GOT3 (cell line): ENCODE measurements at places on chromosomes 16 and 17.

DNA sequence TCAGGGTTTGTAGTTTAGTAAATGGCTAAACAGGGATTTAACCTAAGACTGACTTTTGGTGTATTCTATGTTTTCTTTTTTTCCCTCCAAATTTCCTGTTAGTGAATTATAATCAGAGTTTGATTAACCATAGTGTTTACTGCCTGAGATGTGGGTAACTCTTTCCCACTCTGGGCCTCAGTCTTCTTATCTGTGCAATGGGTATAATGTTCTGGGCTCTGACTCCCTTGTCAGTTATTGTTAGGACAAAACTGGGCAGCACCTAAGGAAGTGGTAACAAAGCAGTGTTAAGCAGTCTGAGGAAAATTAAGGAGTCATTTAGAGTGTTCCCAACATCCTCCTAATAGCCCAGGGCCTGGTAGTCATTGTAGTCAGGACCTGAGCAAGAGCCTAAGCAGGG lies 206.4 kb upstream of the N4BP1 start:
- DNase-seq, result no peak

GRCh38 chr17:61362396-61362795 lies 37.2 kb upstream of the TBX2 start:
- no peak for DNase-seq

GRCh38 chr17:2025622-2026309 lies 632 bp upstream of the RTN4RL1 start:
- DNase-seq, result no peak

GRCh38 chr17:61260071-61260797 lies 139.4 kb upstream of the TBX2 start:
- no peak for DNase-seq

DNA sequence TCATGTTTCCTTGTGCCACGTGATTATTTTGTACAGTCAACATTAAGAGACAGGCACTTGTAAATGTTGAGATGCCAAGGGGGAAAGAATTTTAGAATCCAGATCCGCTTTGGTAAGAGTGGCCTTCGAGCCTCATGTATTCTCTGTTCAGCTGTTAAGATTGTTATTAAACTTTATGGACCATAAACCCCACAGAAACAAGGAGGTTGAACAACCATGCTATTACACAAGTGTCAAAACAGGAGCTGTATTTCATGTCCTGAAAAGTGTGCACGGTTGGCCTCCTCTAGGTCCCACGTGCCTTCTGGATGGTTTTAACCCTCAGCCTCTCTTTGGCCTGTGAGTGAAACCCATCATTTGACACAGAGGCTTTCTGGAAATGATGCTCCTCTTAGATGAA lies 691.3 kb downstream of the MAF start:
- no peak for DNase-seq

DNA sequence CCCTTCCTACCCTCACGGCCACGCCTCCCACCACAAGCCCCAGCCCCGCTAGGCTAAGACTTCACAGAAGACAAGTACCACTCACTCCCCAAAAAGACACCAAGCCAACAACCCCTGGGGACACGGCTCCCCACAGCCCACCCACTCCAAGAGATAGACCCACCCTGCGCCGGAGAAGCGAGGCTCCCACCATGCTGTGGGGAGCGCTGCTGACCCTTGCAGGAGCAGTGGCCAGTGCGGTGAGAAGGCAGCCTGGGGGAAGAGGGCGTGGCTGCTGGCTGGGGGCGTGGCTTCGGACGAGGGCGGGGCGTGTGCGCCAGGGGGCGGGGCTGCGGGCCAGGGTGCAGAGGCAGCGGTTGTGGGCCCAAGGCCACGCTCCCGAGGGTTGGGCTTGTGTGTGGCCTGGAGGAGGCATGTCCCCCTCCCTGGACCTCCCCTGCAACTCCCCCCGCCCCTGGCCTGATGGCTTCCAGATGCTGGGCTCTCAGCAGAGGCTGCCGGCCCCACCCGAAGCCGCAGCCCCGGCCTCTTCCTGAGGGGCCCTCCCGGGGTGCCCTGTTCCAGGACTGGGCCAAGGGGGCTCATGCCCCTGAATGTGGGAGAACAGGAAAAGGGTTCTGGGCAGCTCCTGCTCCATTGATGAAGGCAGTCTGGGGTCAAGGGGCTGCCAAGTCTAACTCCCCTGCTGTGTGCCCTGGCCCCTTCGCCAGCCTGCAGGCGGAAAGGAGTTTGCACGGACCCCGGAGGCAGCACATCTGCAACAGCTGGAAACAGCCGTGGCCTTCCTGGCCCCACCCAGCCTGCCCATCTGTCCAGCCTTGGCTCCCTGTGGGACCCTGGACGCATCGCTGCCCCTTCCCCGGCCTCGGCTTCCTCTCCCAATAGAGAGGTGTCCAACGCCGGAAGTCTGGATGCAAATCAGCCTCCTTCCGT lies 9.1 kb downstream of the TFAP4 start:
- DNase-seq, result no peak

DNA sequence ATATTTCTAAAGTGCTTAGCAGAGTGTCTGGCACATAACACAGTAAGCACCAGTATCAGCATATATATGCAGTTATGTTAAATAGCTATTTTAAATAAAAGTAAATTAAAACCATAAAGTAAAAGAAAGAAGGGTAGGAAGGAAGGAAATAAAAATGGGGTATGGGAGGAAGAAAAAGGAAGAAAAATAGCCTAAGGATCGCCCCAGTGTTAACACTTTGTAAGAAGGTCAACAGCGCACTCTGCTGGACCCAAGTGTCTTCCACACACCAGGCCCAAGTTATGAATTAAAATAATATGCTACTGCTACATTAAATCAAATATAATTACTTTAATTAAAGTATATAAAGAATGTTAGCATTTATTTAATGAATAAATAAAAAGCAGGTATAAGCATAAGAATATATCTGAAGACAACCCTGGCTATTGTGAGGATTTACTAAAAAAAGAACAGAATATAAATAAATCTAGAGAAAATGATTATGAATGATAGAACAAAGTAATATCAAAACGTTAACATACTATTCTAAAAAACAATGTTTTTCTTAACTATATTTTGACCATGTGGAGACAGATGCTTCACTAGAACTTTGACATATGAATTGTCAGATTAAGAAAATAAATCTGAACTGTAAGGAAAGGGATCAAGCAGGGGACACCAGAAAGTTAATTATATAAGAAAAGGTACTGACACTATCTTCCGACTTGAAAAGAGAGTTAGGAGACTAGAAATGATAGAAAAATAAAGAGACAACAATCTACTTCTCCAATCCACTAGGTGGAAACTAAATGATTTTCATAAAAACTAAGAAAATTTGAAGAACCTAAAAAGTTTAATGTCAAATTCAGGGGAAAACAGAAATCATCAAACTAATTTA lies 25.9 kb downstream of the BRIP1 start:
- DNase-seq, result no peak

GRCh38 chr17:2027528-2028233 lies 2.3 kb upstream of the DPH1 start:
- no peak for DNase-seq

DNA sequence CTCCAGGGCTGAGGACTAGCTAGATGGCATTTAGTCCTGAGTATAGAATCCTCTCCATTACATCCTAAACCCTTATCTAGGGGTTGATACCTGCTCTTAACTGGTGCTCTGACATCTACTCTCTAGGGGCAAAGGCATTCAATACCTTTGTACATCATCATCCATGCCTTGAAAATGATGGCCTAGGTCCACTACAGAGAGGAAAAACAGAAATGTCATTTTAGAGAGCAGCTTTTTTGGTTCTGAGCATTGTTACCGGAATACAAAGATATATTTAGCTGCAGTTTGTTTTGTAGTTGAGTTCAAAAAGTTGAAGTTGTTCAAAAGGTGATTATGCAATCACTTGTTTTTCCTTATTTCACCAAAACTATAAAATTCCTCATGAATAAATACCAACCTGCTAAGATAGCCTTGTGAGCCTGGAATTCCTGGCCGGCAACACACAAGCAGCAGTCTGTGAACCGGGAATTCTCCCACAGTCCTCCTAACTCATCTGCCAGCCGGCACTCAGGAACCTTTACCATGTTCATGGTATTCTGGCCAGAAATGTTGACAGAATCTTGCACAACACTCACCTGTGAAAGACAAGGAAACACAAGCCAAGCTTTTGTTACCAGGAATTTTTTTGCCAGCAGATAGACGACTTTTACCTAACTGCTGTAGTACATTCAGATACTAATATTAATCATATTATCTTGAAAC lies 35.4 kb downstream of the NXPH3 start:
- DNase-seq, result no peak

DNA sequence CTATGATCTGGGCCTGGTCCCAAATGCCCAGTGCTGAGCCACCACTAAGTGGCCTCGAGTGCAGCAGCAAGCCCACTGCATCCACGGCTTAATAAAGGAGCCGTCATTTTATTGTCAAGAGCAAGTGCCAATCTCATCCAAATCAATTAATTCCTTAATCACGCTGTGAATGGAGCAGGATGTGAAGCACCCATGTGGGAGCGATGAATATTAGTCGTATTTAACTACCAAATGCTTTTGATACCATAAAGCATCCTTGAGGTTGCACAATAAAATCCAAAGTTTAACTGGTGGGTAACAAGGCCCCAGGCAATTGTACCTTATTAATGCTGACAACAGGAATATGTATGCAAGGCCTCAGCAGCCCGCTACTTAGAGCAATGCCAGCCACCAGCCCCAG lies 226.0 kb upstream of the C16orf82 start:
- DNase-seq, result no peak

DNA sequence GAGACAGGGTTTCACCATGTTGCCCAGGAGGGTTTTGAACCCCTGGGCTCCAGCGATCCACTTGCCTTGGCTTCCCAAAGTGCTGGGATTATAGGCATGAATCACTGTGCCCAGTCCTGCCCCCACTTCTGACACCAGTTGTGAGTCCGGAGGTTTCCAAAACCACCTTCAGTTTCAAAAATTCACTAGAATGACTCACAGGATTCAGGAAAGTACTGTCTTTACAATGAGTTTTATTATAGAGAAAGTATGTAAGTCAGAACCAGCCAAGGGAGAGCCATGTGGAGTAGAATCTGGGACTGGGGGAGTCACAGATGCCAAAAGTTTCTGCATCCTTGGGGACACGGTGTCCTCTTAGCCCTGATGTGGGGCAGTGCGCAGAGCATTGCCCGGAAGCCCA lies 55.1 kb downstream of the PLD6 start:
- no peak for DNase-seq

DNA sequence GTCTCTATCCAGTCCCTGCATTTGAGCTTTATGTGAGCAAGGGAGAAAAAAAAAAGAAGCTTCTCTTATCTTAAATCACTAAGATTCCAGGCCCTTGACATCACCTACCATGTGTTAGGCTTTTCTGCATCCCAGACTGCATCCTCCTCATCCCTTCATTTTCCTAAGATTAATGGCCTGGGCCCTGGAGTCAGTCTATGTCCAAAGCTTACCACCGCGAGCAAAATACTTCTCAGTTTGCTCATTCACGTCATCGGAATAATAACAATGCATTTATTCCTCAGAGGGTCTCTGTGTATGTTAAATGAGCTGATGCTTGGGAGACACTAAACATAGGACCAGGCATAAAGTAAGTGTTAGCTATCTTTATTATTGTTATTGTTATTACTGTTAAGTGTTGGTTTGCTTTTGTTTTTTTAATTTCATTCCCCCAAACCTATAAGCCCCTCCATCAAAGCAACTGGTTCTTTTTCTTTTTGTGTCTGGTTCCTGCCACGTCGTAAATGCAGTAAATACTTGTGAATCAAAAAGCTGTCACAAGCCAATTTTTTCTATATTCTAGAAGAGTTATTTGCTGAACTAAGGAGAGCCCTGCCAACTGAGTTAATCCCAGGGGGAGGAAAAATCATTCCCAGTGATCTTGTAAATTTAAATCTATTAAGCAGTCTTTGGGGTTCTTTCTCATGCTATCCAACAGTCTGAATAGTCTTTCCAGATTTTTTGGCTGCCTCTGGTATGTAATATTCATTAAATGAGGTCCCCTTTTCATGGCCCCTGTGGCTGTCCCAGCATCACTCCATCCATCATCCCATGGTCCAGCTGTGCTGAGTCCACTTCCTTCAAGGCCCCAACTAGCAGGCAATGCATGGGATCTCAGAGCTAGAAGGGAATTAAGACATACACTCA lies 46.5 kb downstream of the VAT1L start:
- no peak for DNase-seq

- DNase-seq, result no peak
Observed at GRCh38 chr17:39073916-39074315, 77.5 kb downstream of the PLXDC1 start.

- no peak for DNase-seq
Observed at GRCh38 chr16:72939247-72939646, 108.7 kb downstream of the ZFHX3 start.

GRCh38 chr17:613725-614124 lies 100.9 kb downstream of the VPS53 start:
- no peak for DNase-seq

DNA sequence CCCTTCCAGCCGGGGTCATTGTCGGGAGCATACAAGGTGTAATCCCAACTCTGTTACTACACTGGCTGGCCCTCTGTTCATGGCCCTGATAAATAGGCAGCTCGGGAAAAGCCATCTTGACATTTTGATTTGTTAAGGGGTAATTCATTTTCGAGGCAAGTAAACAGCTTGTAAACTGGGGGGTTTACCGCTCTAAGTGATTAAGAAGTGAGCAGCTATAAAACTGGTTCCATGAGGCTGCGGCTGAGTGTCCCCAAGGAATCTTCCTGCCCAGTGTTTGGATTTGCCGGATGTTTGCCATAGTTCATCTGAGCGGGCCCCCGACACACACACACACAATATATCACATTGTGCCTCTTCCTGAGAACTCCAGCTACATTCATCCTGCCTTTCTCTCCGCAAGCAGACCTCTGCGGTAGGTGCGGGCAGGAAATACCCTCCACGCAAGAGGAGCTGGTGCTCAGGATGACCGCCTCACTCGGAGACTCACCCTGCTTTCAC lies 92.2 kb downstream of the SOCS1 start:
- DNase-seq, result no peak

DNA sequence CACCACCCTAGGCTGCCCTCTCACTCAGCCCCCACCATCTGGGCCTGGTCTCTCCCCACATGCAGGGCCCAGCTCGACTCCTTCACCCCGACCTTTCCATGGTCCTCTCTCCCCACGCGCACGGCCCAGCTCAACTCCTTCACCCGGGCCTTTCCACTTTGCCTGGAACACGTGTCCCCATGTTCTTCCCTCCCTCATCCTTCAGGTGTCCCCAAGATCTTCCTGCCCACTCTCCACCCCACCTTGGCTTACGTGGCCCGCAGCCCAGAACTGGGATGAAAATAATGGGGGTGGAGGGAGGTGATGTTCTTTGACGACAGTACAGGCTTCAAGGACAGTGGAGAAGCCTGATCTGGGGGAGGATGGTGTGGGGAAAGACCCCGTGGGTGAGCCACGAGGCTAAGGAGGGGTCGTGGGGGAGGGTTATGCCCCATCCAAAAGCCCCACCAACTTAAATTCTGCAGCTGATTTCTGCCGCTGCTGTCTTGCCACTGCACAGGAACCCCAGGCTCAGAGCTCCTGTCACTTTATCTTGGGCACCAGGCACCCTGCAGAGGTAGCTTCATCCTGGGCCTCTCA lies 9.9 kb upstream of the MEAK7 start:
- no peak for DNase-seq
